ENCODE measurements at places on chromosomes 6 and 20. TPM values are rescaled to one million over a fixed set of nuclear protein-coding genes. Genes with fewer than 3 reads are reported as not detected.

The NRSN1 gene
- total RNA-seq = not detected

The GTSF1L gene
- total RNA-seq = not detected

The AVP gene
- total RNA-seq = not detected

The GRIK2 gene
- total RNA-seq = 0.14 TPM

The RAB44 gene
- total RNA-seq = not detected

GRCh38 chr20:53492212-53492611, 101.4 kb downstream of the ZNF217 start:
- H3K27me3 ChIP-seq = peaks cover 2% of the 10 kb centered on the region
- H3K27ac ChIP-seq = no peak overlapping the region
- peaks cover 4% of the 10 kb centered on the region for H3K4me1 ChIP-seq
- no peak overlapping the region for H3K4me3 ChIP-seq
- no peaks in the 10 kb centered on the region for H3K36me3 ChIP-seq

DNA sequence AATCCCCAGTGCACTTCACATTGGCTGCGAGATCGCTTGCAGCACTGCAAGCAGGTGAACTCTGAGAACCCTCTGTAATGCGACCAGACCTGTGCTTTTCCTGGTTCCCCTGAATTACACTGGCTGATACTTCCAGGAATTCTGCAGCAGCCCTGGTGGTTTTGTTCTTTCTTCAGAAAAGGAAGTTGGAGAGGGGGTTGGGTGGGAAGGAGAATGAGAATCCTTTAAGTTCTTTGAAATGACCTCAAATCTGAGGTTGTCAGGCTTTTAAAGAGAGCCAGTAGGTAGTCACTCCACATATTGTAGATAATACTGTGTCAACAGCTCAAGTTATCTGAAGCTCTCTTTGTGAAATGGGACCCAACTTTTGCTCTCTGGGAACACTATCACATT, 62.4 kb downstream of the GCNT2 start:
- peaks cover 6% of the 10 kb centered on the region for H3K36me3 ChIP-seq
- no peaks in the 10 kb centered on the region for H3K27me3 ChIP-seq
- H3K27ac ChIP-seq = peak overlapping the region; percentile 76
- H3K4me1 ChIP-seq = peaks cover 42% of the 10 kb centered on the region
- DNase-seq = no peak

GRCh38 chr6:155004017-155004416, 8.9 kb downstream of the TIAM2 start:
- H3K27ac ChIP-seq = no peak overlapping the region
- peaks cover 12% of the 10 kb centered on the region for H3K27me3 ChIP-seq

GRCh38 chr20:64177787-64178186, 13.5 kb downstream of the MYT1 start:
- peaks cover 13% of the 10 kb centered on the region for H3K4me1 ChIP-seq
- no peak overlapping the region for H3K27ac ChIP-seq
- peaks cover 14% of the 10 kb centered on the region for H3K27me3 ChIP-seq
- no peak for DNase-seq
- no peaks in the 10 kb centered on the region for H3K36me3 ChIP-seq
- no peak overlapping the region for H3K4me3 ChIP-seq

DNA sequence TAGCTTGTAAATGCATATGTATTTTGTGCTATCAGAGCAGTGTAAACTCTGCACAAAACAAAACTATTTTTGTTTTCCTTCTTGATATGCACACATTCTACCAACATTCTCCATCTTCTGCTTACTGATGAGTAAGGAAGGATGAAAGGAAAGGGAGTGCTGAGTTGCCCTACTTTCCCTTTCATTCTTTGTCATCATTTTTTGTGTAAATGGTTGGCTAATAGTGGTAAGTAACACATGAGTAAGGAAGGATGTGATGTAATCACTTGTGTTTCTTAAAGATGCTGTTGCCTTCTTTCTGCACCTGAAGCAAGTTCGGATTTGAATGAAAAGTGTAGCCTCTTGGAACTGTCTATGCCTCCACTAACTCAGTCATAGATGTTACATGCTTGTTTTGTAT, 4.6 kb upstream of the REV3L start:
- H3K36me3 ChIP-seq = peaks cover 9% of the 10 kb centered on the region
- peak overlapping the region; percentile 86 for H3K27ac ChIP-seq
- peaks cover 31% of the 10 kb centered on the region for H3K4me1 ChIP-seq
- H3K27me3 ChIP-seq = no peaks in the 10 kb centered on the region
- DNase-seq = no peak
- H3K4me3 ChIP-seq = peak overlapping the region; percentile 6

- no peaks in the 10 kb centered on the region for H3K4me1 ChIP-seq
- no peaks in the 10 kb centered on the region for H3K36me3 ChIP-seq
- H3K4me3 ChIP-seq = no peak overlapping the region
- DNase-seq = no peak
Observed at GRCh38 chr6:81876971-81877370, 124.5 kb upstream of the TENT5A start.

GRCh38 chr6:131819572-131820124, 11.8 kb downstream of the ENPP1 start:
- no peak overlapping the region for H3K4me3 ChIP-seq
- H3K27me3 ChIP-seq = peaks cover 13% of the 10 kb centered on the region
- no peaks in the 10 kb centered on the region for H3K4me1 ChIP-seq

DNA sequence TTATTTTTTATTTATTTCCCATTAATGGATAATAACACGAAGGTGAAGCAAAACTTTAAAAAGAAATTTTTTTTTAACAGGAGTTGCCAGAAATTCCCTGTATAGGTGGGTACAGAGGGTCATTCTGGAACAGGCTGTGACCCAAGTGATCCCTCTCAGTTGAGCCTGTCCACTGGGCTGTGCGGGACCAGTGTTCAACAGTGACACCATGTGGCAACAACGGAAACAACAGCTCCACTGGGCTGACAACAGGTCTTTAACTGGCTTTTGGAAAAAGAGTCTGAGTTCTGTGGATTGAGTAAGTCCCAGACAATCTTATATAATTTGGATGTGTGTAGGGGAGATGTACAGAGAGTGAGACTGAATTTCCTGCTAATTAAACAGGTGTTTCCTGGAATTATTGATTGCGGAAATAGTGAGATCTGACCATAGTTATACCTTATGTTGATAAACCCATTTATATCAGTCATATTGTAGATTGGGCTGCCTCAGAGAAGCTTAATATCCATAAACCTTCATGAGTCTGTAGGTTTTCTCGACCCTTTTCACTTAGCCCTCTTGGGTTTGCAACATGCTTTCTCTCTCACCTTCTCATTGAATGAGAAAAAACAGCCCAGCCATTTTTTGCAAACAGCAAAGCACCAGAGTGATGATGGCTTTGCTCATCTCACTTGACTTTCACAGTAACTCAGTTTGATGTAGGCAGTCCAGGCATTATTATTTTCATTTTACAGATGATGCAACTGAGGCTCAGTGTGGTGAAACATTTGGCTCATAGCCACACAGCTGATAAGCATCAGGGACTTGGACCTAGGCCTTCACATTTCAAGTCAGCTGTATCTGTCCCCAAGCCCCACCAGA, 17.5 kb downstream of the KIAA1755 start:
- peaks cover 3% of the 10 kb centered on the region for H3K27me3 ChIP-seq
- H3K4me3 ChIP-seq = no peak overlapping the region
- no peak overlapping the region for H3K27ac ChIP-seq
- H3K4me1 ChIP-seq = no peaks in the 10 kb centered on the region

GRCh38 chr6:105994591-105995390, 91.3 kb upstream of the PRDM1 start:
- H3K36me3 ChIP-seq = peaks cover 2% of the 10 kb centered on the region
- H3K27me3 ChIP-seq = peaks cover 73% of the 10 kb centered on the region
- H3K4me1 ChIP-seq = peaks cover 29% of the 10 kb centered on the region
- H3K4me3 ChIP-seq = peak overlapping the region; percentile 84
- peak overlapping the region; percentile 51 for H3K27ac ChIP-seq
- peak; percentile 62 for DNase-seq

- H3K27me3 ChIP-seq = peaks cover 20% of the 10 kb centered on the region
- H3K27ac ChIP-seq = no peak overlapping the region
- peak; percentile 41 for DNase-seq
- no peaks in the 10 kb centered on the region for H3K36me3 ChIP-seq
- H3K4me1 ChIP-seq = peaks cover 1% of the 10 kb centered on the region
Observed at GRCh38 chr20:561437-562231, 18.0 kb upstream of the CSNK2A1 start.

- H3K27ac ChIP-seq = no peak overlapping the region
- H3K27me3 ChIP-seq = no peaks in the 10 kb centered on the region
- no peak for DNase-seq
- H3K4me3 ChIP-seq = no peak overlapping the region
- H3K4me1 ChIP-seq = no peaks in the 10 kb centered on the region
- no peaks in the 10 kb centered on the region for H3K36me3 ChIP-seq
Observed at GRCh38 chr6:84309336-84309735, 81.9 kb upstream of the CEP162 start.

DNA sequence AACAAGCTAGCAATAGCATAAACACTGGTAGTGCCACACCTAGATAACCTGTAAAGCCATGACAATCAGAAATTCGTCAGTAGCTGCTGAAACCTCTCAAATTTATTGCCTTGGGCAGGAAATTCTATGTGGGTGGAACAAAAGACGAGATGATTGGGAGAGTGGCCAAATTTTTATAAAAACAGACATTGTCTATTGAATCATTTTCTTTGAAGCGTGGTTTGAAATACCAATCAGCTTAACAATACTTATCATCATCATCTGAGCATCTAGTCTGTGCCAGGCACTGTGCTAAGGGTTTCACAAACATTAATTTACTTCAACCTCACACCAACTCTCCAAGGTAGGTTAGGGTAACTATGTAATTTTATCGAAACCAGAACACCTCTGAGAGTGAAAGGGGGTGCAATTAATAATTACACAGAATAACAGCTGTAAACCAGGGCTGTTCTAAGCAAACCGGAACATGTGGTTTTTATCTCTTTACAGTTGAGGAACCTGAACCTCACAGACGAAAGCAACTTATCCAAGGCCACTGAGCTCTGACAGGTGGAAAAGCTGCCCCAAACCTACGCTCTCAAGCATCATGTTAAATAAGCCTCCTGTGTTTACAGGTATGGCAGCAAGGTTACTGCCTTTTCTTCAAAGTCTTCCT, 43.4 kb downstream of the NHSL1 start:
- peak overlapping the region; percentile 88 for H3K27ac ChIP-seq
- H3K4me3 ChIP-seq = peak overlapping the region; percentile 64
- H3K4me1 ChIP-seq = peaks cover 19% of the 10 kb centered on the region
- peaks cover 3% of the 10 kb centered on the region for H3K27me3 ChIP-seq
- no peak for DNase-seq

GRCh38 chr6:48183178-48183577, 72.2 kb upstream of the PTCHD4 start:
- H3K27ac ChIP-seq = no peak overlapping the region
- H3K4me3 ChIP-seq = no peak overlapping the region
- no peaks in the 10 kb centered on the region for H3K27me3 ChIP-seq
- no peak for DNase-seq
- H3K36me3 ChIP-seq = no peaks in the 10 kb centered on the region
